ENCODE measurements at places on chromosomes 3 and 15.

DNA sequence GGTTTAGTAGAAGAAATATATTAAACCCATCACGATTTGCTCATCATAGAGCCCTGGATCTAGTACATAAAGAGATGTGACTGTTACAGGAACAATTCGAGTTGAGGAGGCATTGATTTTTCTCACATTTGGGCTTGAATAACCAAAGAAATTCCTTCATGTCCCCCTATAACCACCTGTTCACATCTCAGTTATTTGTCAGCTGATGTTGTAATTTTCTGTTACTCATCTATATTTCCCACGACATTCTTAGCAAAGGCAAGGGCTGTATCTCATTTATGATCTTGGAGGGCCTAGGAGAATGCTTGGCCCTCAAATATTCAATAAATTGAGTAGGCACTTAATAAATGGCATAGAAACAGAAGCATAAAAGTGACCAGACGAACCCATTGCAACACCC is 36.4 kb upstream of the GYG1 start:
- no peak for DNase-seq

DNA sequence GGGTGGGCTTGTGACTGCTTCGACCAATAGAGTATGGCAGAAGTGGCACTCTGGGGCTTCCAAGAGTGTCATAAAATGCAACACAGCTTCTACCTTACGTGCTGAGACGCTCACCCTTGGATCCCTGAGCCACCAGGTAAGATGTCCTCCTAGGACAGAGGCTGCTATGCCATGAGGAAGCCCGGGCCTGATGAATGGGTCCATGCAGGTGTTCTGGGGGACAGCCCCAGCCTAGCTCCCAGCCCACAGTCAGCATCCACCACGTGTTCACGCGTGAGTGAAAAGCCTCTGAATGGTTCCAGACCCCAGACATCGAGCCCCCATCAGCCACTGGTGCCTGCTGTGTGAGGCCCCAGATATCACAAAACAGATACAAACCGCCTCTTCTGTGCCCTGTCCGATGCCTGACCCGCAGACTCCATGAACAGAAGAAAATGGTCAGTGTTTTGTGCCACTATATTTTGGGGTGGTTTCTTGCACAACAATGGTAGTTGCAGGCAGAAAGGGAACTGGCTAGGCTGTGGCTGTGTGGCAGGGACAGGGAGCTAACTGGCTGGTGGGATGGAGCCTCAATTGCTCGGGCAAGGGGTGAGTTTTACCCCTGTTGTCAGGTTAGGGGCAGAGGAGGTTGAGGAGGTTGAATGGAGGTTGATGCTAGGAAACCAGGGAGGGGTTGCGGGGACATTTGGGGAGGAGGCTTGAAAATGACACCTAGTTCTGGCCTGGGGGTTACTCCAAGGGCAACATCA is 92.2 kb downstream of the LINGO1 start:
- DNase-seq = no peak

- no peak for DNase-seq
These were observed 45.3 kb downstream of the KY start for GRCh38 chr3:134605556-134605955.

DNA sequence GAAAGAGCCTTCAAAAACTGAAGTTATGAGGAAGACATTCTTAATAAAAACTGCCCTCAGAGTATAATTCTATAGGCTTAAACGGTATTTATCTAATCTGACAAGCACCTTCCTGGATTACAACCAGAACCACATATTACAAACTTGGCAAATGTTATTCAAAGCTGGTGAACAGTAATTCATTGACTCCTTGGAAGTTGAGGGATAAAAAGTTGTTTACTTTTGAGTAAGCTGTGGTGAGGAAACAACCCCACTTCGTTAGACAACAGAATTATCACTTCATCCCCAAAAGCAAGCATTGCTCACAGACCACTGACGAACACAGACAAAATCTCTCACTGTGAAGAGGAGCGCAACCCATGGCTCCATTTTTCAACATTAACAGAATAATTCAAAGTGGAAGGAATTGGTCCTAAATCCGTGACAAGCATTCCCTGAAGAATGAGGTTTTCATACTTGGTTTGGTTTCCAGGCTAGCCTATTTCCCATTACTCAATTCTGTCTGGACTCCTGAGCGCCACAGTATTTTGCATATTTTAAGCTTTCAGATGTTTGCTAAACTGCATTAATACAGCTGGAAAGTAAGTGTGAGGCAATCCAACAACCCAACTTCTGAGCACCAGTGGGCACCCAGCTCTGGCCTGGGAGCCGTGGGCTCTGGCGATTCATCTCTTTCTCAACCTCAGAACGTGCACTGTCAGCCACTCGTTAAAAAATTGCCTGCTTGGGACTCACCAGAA is 32.7 kb downstream of the LRIG1 start:
- no peak for DNase-seq

GRCh38 chr15:47568030-47568429 is 149.3 kb upstream of the SEMA6D start:
- DNase-seq = no peak

DNA sequence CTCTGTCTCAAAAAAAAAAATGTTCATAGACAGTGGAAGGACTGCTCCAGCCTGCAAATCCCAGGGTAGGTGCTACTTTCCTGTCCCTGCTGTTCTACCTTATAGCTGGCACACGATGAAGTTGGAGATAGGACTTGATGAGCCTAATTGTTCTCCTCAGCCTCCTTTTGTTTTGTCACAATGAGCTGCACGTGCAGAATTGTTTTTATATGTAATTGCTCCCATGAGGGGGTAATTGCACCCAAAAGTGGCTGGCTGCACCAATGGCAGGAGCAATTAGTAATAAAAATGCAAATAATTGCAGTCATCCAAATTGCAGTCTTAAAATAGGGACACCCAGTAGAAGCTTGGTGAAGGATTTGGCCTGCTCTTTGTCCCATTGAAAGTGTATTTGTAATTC is 63.0 kb upstream of the PFN2 start:
- DNase-seq = no peak

- DNase-seq = no peak
These were observed 34.6 kb downstream of the FMN1 start for GRCh38 chr15:33159726-33160453.

DNA sequence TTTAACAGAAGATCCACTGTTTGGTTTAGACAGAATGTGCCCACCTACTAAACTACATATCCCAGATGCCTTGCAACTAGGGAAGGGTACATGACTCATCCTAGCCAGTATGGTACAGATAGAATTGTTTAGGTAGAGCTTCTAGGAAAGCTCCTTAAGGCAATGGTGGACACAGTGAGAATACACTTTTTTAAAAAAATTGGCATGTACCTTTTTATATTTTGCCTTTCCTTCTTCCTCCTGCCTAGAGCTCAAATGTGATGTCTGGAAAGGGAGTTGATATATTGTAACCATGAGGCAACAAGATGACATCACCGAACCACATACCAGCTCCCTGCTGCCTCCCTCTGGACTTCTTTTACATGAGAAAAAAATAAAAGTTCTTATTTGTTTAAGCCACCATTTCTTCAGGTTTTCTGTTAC is 14.4 kb upstream of the C3orf80 start:
- DNase-seq = no peak

GRCh38 chr3:99607151-99607550 is 31.2 kb upstream of the COL8A1 start:
- DNase-seq = no peak

- DNase-seq = peak; percentile 13
These were observed at the start of gene FRMD4B for GRCh38 chr3:69385723-69386555. Gene FRMD4B (minus strand): TSS chr3:69386088. CDS start chr3:69385989, 99 bp downstream.

DNA sequence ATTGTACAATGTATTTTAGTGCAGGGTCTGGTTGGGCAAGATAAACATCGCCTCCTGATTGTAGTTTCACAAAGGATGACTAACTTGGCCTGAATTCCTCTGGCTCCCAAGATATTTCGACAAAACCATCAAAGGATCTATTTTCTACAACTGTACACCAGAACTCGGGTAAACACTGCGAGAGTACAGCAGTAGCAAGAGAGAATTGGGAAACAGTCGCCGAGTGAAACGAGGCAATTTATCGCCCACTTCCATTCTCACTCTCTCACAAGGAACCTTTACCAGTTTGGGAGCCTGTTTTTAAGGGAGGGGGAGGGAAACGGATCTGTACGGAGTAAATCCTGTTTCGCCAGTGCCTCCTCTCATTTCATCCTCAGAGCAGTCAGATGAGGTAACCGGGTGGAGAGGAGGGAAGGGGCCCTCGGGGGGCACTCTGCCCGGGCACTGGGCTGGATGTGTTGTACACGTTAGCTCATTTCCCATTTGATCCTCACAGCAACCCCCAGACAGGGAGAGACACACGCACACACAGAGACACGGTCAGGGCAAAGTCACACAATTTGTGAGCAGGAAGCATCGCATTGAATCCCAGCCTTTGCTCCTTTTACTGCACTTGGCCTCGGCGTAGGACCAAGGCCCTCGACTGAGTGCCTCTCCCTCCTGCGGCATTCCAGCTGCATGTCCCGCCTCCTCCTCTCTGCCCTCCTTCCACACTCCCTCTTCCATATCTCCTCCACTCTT is 120.1 kb downstream of the LIPC start:
- no peak for DNase-seq

DNA sequence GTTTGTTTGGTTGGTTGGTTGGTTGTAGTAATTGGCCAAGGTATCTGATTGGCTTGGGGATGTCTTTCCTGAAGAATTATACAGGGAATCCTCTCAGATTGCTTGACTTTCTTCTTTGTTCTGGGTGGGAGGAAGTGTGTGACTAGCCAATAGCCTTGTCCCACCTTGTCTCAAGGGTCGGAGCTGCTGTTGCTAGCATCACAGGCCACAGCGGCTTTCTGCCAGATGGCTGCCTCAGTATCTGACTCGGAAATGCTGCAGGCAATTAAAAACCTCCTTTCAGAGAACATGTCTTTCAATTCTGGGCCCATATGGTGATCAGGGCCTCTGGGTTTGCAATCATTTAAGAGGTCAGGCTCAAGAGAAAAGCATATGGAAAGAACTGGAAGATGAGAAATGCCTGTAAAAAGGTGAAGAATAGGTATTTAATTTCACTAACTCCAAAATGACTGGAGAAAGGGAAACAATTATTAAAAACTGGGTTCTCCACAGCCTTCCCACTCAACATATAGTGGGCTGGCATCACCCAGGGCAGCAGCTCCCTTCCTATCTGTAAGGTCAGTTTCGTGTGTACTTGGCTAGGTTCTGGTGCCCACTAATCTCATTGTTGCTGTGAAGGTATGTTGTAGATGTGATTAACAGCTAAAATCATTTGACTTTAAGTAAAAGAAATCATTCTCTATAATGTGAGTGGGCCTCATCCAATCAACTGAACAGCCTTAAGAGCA is 32.4 kb downstream of the TGFBR2 start:
- DNase-seq = no peak

DNA sequence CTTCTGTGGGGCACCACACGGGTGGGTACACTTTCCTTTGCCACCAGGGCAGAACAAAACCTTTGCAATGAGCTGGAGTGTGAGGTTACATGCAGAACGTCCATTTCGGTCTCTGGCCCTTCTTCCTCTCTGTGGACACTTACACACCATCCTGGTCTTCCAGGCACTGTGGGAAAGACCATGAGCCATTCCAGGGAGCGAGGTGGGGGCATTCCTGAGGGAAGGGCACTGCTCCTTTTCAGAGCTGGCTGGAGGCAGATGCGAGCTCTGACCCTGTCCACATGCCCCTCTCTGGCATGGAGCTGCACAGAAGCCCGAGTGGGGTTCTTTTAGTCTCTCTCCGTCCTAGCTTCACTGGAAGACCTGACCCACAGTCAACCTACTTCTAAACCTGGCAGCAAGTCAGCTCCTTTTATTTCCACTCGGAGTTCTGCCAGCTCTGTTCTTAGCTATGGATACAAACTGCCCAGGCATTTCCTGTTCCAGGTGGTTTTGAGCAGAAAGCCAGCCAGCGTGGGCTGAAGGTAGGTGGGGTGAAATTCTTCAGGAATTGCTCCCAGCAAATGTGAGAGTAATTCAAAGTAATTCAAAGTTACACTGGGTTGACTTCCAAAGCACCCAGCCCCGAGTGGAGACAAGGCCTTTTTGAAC is 281.4 kb downstream of the ADAMTS17 start:
- DNase-seq = no peak

DNA sequence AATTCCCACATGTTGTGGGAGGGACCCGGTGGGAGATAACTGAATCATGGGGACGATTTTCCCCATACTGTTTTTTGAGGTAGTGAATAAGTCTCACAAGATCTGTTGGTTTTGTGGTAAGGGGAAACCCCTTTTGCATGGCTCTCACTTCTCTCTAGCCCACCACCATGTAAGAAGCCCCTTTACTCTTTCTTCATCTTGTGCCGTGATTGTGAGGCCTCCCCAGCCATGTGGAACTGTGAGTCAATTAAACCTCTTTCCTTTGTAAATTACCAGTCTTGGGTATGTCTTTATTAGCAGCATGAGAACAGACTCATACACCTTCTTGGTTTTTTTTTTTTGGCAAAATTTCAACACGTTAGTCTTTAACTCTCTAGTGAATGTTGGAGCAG is 18.1 kb downstream of the ARL8B start:
- DNase-seq = no peak

DNA sequence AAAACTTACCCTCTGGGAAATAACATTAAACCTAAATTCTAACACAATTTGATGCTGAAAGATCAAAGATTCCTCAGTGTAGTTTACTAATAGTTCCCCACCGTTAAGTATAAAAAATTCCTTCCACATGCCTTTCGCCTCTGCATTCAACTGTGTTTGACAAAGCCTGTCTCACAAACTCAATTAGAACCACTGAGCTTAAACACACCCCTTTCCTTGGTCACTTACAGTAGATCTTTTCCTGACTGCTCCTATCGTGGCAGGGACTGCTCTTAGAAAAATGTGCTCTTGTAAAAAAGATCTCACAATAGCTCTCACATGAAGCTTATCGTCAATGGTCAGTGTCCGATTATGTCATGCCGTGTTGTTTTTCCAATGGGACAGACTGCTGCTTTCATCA is 8.9 kb upstream of the KBTBD8 start:
- no peak for DNase-seq

GRCh38 chr3:168085491-168086119 is 10.1 kb downstream of the GOLIM4 start:
- no peak for DNase-seq

GRCh38 chr3:195555110-195555509 is 12.0 kb upstream of the PPP1R2 start:
- DNase-seq = no peak

DNA sequence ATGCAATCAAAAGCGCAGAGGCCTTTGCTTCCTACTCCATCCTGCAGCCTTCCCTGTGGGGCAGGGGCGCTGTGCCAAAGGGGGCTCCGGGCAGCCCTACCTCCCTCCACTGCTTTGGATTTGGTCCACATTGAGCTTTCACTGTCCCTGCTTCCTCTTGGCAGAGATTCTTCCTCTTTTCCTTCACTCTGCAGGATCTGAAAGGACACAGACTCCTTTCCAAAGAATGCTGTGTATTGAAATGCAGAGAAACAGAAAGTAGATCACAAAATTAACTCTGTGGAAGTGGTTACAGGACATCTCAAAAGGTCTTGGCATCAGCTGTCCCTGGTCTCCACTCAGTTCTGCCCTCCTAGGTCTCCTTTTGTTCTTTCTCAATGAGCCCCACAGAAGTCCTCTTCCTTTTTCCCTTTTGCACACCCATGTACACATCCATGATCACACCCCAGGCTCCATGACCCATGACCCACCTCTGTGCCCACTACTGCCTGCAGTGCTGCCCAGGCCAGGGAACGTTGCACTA is 64.1 kb downstream of the CCR1 start:
- DNase-seq = no peak
